Activated effector memory CD4-positive, alpha-beta T cell treated with Interleukin-2 at 50 U/mL for 16 hours (primary cell): ENCODE measurements at places on chromosomes 2 and 18.

DNA sequence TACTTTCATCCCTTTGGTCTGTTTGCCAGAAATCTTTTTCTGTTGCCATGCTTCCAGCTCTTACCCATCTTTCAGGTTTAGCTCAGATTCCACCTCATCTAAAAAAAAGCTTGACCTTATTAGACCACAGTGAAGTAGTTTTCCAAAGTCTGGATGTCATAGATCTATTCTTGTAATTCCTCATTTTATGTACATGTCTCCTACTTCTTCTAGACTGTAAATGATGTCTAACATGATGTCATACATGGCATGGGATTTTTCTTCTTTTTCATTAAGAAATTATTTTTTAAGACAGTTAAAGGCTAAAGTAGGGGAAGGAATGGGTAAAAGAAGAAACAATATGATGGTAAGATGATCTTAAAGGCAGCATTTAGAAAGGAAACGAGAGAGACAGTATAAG lies 11.3 kb downstream of the GLS start:
- no peak for DNase-seq

DNA sequence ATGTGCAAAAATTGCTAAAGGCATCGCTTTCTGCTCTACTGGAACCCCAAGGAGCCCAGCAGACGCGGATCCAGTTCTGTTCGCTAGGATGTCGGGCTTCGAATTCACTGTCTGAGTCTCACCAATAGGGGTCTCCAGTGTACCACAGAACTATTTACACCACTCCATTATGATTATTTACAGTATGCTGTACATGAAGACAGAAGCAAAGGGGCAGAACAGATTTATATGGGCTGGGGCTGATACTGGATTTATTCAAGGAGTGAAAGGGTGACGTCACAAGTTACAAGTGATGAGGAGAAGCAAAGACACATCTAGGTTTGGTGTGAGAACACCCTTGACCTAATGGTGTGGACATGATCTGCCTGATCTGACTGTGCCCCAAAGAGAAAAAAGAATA lies 185.3 kb upstream of the ATP5MC3 start:
- no peak for DNase-seq

DNA sequence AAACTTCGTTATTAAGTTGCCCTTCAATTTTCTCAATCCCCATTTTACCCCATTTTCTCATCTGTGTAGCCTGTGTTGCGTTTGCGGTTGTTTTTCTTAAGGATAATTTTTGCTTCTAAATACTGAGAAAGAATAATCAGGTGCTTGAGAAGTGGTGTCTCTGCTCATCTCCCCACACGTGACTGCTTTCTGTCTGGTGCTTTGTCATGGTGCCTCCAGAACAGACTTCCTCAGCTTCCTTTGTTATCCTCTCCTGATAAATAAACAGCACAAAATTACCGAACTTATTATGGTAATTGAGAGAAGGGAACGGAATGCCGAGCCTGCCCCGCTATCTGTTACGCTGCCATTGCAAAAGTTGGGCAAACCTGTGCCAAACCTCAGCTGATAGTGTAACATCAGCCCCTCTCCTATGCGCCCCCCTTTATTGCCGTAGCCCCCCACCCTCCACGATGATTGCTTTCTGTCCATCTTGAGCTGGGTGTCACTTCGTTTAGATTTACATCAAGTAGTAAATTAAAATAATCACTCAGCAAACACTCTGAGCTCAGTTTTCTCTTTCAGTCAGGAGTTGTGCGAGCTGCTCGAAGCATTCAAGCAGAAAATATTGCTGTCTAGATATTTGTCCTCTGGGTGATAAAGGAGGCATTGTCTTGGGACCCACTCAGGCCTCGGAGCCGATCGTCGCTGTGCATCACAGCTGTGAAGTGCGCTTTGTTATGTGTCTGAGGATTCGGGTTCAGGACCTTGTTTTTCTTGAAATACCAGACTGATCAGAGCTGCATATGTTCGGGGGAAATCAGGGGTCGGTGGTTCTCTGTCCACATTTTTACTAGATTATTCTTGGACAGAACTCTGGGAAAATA lies 1008.5 kb upstream of the FANCL start:
- DNase-seq: no peak

DNA sequence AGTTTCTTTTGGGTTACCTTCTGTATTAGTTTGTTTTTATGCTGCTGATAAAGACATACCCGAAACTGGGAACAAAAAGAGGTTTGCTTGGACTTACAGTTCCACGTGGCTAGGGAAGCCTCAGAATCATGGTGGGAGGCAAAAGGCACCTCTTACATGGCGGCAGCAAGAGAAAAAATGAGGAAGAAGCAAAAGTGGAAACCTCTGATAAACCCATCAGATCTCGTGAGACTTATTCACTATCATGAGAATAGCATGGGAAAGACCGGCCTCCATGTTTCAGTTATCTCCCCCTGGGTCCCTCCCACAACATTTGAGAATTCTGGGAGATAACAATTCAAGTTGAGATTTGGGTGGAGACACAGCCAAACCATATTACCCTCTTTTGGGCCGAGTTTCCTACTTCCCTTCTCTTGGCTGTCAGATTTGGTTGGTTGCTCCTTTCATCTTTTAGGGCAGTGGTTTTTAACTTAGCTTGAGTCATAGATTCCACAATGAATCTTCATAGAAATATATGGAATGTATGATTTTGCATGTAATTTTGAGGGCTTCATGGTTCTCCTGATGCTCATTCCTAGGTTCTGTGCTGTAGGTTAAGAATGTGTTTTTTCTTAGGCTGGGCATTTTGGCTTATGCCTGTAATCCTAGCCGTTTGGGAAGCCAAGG lies 44.2 kb downstream of the CEP192 start:
- DNase-seq: no peak

DNA sequence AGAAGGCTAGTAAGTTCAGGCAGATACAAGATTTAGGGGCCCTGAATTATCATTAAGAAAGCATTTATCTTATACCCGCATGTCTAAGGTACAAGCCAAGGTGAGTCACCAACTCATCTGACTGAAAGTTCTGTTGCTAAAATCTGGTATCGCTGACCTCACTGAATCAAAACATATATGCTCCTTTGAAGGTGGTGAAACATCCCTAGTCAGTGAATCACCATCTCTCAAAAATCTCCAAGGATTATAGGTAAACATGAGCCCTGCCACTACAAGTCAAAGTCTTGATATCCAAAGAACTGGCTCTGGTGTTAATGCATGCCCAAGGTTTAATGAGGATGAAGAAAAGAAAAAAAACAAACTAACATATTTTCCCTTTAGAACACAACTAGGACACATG lies 43.5 kb downstream of the IRS1 start:
- DNase-seq: no peak

GRCh38 chr2:238216651-238217184 lies 13.2 kb upstream of the ILKAP start:
- no peak for DNase-seq

DNA sequence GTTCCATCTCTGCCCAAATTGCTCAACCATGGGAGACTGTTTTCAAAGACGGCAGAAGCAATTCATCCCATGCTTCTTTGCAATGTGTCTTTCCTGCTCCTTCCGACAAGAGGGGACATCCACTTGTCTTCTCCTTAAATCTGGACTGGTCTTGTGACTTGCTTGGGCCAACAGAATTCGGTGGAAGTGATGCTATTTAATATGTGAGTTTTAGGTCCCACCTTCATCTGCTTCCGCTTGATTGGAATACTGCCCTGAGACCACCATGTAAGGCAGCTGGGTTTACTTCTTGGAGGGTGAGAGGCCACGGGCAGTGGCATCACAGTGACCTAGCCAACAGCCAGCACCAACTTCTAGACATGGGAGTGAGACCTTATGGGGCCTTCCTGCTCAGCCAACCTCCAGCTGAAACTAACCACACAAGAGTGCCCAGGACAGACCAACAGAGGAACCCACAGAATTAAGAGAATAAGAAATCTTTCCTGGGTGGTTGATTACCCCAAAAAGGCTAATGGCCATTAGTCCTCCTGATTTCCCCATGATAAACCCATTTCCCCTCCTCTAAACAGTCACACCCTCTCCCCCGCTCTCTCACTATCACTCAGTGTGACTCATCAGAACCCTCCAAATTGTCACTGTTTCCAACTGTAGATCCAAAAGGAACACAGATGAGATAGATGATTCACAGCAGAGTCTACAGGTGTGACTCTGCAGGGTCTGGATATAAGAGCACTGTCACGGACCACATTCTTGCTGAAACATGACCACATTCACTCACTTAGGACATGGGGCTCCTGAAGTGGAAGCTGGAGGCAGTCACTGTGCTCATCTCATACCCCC lies 16.2 kb upstream of the RHOB start:
- no peak for DNase-seq
